Sigmoid colon (tissue), 7 donors: ENCODE measurements at places on chromosomes 4 and X. TPM values are rescaled to one million over a fixed set of nuclear protein-coding genes. Genes with fewer than 3 reads are reported as not detected.

DNA sequence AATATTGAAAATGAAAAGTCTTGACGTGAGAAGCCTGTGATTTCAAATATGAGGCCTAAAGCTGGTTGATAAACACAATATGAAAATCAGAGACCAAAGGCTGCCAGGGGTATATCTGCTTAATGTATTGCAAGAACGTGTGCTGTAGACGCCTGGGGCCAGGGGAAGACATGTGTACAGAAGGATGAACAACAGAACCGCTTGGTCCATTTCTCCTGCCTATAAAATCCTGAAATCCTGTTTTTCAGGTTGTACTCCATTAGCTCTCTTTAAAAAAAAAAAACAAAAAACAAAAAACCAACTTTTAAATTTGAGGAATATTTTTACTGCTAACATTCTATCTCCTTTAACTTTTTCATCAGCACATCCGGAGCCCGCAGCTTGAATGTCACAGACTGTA is 109.2 kb downstream of the STOX2 start:
- no peaks in the 10 kb centered on the region for H3K36me3 ChIP-seq
- DNase-seq = no peak
- H3K4me3 ChIP-seq = no peak overlapping the region
- H3K4me1 ChIP-seq = no peaks in the 10 kb centered on the region

DNA sequence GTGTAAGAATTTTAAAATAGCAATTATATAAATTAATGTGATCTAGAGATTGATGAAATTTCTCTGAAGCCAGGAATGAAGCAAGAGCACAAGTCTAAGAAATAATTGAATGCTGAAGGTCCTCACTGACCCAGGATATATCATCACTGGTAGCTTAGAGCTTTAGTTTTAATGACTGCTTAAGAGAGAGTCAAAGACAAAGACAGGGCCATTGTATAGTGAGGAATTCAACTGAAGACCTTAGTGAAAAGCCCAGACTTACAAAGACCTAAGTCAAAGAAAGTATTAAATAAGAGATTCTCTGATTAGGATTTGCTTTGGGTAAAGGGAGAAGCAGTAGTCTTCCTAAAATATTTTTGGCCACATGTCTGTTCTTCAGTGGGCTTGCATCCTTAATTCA is 26.0 kb upstream of the IL15 start:
- no peaks in the 10 kb centered on the region for H3K4me1 ChIP-seq
- H3K27me3 ChIP-seq = no peaks in the 10 kb centered on the region
- H3K27ac ChIP-seq = no peak overlapping the region
- DNase-seq = no peak
- no peaks in the 10 kb centered on the region for H3K36me3 ChIP-seq
- H3K4me3 ChIP-seq = no peak overlapping the region

DNA sequence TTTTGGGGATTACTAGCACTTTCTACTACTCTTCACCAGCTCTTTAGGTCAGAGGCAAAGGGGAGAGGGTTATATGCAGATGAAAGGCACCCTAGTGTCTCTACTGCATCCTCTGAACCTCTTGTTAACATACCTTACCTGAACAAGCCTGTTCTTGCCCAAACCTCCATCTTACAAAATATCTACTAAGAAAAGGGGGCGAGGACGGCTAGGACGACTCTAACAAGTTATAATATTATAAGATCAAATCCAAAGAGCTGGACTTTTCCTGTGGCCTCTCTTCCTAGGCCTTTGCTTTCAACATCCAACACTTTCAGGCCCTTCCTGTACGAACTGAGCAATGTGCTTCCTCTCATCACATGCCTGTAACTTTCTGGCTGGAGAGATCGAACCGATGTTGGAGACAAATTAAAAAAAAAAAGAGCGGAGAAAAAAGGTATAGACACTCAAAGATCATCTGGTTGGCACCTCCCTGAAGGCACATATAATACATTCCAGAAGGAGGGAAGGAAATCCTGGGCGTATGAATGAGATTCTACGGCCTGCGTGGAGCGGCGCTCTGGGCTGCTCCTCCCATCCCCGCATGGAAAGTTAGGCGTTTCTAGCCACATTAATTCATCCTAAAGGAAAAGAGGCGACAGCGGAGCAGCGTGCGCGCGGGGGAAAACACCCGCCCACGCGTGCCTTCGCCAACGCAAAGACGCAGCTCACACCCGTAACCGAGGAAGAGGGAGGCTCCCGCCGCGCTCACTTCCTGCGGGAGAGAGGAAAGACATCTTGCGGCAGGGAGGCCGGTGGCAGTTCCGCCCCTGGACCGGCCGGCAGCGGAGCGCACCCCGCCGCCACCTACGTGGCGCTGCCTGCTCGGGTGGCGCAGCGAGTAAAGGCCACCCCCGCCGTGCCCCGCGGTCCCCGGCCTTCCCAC is 808 bp downstream of the PRDM5 start:
- H3K4me1 ChIP-seq = no peaks in the 10 kb centered on the region
- H3K27ac ChIP-seq = peak overlapping the region; percentile 93
- peak overlapping the region; percentile 78 for H3K4me3 ChIP-seq

- peak overlapping the region; percentile 58 for H3K27ac ChIP-seq
- no peak overlapping the region for H3K4me3 ChIP-seq
- H3K4me1 ChIP-seq = peaks cover 5% of the 10 kb centered on the region
Measured at GRCh38 chrX:110081740-110082139, 78.8 kb downstream of the TMEM164 start.

DNA sequence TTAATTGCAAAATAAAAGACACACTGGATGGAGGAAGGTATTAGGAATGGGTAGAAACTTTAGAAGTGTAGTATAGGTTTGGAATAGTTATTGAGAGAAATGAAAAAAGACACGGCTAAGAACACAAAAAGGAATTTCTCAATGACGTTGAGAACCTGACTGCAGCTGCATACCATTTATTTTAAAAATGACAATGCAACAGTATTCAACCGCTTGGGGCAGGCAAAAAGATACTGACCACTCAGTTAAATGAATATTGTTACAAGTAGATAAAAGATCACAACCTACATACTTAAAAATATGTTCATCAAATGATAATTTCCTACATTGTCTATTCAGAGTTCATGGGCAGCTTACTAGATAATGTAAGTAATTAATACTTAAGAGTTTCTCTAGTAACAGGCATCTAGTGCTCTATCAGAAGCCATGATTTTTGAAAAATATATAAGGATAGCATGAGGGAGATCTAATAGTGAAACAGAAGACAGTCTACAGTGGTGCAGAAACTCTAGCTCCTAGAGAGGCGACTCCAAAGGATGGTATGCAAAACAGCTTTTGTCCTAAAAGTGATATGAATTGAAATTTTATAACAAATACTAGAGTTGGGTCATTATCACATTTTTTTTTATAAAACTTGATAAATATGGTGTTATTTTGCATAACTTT is 216.2 kb upstream of the VEGFC start:
- no peaks in the 10 kb centered on the region for H3K27me3 ChIP-seq
- H3K36me3 ChIP-seq = no peaks in the 10 kb centered on the region
- H3K4me1 ChIP-seq = no peaks in the 10 kb centered on the region
- DNase-seq = no peak
- H3K4me3 ChIP-seq = no peak overlapping the region

DNA sequence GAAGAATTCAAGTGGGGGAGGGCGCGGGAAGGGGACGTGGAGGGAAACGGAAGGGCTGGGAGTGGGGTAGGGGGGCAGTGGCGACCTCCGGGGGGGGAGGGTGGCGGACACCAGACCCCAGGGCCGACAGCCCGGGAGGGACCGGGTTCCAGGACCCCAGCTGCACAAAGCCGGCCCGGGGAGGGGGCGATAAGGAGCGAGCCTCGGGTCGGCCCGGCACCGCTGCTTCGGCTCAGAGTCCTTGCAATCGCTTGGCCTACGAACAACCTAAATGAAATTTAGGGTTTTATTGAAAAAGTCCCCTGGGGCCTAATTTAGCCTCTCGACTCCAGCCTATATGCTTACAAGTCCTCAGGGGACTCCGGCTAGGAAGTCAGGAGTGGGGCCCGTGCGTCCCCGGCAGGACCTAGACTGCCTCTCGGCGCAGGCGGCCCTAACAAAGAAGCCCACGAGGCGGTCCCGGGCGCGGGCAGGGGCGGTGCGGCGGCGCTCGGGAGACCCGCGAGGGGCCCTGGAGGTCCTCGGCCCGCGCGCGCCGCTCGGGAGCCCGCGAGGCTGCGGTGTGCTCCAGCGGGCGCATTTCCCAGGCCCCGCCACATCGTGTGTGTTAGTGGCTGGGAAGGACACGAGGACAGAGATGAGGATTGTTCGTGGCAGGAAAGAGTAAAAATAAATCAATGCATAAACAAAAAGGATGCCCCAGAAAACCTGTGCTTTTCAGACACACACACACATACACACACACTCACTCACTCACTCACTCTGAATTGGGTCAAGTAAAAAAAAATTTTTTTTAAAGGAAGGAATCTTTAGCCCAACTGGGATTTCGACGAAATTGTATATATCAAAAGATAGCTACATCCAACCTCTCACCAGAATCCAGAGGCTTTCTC is 70.0 kb downstream of the MGST2 start:
- H3K36me3 ChIP-seq = no peaks in the 10 kb centered on the region
- peak overlapping the region; percentile 58 for H3K4me3 ChIP-seq
- peak; percentile 74 for DNase-seq
- peaks cover 39% of the 10 kb centered on the region for H3K4me1 ChIP-seq

- no peak overlapping the region for H3K4me3 ChIP-seq
- peaks cover 48% of the 10 kb centered on the region for H3K4me1 ChIP-seq
- H3K27ac ChIP-seq = no peak overlapping the region
- no peaks in the 10 kb centered on the region for H3K36me3 ChIP-seq
Measured at GRCh38 chr4:113687067-113687718, 74.3 kb downstream of the CAMK2D start.

DNA sequence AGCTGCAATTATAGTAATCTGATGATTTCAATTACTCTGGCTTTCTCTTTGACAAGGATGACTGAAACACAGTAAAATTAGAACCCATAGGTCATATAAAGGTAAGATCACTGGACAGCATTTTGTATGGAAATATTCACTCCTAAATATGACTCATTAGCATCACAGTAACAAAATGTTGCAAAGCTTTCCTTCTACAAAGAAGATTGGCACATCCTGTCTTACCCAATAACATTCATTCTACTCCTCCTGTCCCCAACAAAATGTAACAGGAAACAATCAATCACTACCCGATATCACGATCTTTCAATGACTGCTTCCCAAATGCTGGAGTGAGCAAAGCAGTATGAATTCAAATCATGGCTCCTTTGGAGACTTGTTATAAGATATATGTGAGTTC is 95.3 kb downstream of the FANCB start:
- H3K27me3 ChIP-seq = no peaks in the 10 kb centered on the region
- no peak for DNase-seq
- H3K27ac ChIP-seq = no peak overlapping the region
- no peaks in the 10 kb centered on the region for H3K36me3 ChIP-seq

DNA sequence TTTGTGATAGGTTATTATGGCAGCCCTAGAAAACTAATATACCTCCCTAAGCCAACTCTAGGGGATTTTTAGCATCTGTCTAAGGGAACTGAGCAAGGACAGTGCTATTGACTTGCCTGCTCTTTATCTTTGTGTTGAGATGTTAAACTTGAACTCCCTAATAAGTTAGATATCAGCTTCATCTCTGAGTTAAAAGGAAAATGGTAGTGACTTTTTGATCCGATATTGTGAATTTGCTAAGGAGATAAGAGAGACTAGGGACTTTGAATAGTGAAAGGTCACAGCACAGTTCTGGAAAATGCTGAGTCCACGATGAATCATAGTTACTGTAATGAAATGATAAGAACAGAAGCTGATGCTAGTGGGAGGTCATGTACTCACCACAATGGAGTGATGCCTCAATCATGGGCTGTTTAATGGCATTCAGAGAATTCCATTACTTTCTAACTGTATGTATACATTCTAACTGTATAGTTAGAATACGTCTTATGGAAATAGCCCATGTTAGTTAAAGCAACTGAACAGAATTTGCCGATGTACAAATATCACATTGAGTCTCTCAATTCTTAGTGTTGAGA is 147.2 kb downstream of the GLRA3 start:
- DNase-seq = no peak
- no peak overlapping the region for H3K27ac ChIP-seq
- H3K4me1 ChIP-seq = no peaks in the 10 kb centered on the region
- H3K27me3 ChIP-seq = no peaks in the 10 kb centered on the region
- no peaks in the 10 kb centered on the region for H3K36me3 ChIP-seq
- H3K4me3 ChIP-seq = no peak overlapping the region

DNA sequence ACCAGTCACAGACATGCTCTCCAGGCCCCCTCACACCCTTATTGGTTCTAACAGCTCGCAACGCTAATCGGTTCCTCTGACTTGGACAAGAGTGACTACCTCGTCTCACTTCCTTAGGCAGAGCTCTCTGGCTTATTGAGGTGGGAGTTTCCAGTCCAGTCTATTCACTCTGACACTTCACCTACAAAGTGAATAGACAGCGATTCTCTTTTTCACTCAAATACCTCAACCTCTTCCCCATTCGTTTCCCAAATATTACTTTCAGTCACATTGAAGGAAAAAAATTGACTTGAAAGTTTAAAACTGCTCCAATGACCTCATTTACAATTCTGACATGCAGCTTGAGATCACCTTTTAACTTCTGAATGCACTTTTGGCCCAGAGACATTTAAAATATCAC is 17.7 kb downstream of the HELT start:
- no peak for DNase-seq
- no peaks in the 10 kb centered on the region for H3K36me3 ChIP-seq
- H3K27ac ChIP-seq = no peak overlapping the region
- no peaks in the 10 kb centered on the region for H3K27me3 ChIP-seq

GRCh38 chrX:44435047-44435446 is 91.6 kb upstream of the EFHC2 start:
- H3K4me1 ChIP-seq = no peaks in the 10 kb centered on the region
- no peaks in the 10 kb centered on the region for H3K27me3 ChIP-seq
- DNase-seq = no peak
- no peak overlapping the region for H3K27ac ChIP-seq
- no peaks in the 10 kb centered on the region for H3K36me3 ChIP-seq

DNA sequence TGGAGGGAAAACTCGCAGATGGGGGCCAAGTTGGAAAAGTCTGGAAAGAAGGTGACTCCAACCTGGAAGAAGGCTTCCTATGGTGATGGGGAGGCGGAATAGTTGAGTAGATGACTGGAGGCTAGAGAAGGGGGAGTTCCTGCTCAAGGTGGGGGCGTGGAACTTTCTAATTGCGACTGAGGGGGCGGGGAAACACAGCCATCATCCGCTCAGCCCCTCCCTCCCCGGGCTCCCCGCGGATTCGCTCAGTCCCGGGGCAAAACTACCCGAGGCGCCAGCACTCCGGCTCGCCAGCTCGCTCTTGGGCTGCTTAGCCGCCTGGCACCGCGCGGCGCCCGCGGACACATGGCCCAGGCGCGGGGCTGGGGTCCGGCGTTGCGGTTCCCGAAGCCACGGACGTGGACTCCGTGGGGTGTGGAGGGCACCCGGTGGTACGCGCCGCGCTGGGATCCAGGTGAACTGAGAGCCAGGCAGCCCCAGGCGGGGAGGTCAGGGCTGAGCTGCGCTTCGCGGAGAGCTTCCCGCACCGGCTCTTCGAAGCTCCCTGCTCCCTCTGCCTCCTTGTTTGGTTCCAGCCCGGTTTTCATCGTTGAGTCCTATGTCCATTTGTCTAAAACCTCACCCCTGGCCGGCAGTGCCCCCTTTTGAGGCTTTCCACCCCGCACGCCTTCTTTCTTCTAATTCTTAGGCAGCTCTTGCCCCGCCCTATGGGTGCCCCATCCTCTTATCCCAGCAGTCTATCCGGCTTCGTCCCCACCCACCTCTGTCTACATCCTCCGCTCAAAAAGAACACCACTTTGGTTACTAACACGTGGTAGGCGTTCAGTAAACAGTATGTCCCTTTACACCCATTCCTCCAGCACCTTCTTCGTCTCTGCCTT is 38.9 kb downstream of the STARD8 start:
- no peaks in the 10 kb centered on the region for H3K36me3 ChIP-seq
- peaks cover 8% of the 10 kb centered on the region for H3K27me3 ChIP-seq
- H3K27ac ChIP-seq = peak overlapping the region; percentile 62

- no peaks in the 10 kb centered on the region for H3K27me3 ChIP-seq
- H3K36me3 ChIP-seq = no peaks in the 10 kb centered on the region
Measured at GRCh38 chr4:99861120-99861905, 32.9 kb downstream of the LAMTOR3 start.

Gene CNGA1
- total RNA-seq = not detected

Gene PHEX
- 0.81 TPM for total RNA-seq

Gene TMEM156
- not detected for total RNA-seq

Gene BANK1
- 1.1 TPM for total RNA-seq

Gene GABRE
- total RNA-seq = 14.2 TPM
